ENCODE measurements at places on chromosomes 7 and 10.

DNA sequence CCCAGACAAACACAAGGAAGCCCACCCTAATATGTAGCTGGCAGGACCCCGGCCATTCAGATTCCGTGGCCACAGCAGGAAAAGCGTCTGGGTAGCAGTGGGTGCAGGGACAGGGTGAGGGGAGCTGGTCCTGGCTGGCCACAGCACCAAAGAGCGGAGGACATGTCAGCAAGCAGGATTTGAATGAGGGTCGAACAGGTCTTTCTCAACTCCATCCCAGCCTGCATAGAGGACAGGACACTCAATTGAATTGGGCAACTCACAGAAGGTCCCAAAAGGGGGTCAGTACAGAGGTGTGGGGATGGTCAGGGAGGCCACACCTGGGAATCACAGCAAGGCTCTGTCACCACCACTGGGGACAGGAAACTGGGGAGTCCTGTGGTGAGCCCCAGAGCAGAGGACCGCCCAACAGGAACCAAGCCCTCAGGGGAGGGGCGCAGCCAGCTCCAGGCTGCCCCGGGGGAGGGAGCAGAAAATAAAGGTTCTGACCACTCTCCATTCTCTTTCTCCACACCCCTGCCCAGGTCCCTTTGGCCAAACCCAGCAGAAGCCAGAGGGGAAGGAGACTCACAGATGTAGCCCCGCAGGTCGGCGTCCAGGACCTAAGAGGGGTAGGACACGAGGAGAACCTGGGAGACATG lies 108.7 kb upstream of the PPP2R2D start:
- ATAC-seq, result no peak

GRCh38 chr10:27242473-27242950 lies 1.9 kb upstream of the ACBD5 start:
- no peak for ATAC-seq

- ATAC-seq, result no peak
Measured at GRCh38 chr10:69890065-69890847, 88.5 kb downstream of the COL13A1 start.

GRCh38 chr7:127419196-127419595 lies 26.7 kb upstream of the ZNF800 start:
- no peak for ATAC-seq

DNA sequence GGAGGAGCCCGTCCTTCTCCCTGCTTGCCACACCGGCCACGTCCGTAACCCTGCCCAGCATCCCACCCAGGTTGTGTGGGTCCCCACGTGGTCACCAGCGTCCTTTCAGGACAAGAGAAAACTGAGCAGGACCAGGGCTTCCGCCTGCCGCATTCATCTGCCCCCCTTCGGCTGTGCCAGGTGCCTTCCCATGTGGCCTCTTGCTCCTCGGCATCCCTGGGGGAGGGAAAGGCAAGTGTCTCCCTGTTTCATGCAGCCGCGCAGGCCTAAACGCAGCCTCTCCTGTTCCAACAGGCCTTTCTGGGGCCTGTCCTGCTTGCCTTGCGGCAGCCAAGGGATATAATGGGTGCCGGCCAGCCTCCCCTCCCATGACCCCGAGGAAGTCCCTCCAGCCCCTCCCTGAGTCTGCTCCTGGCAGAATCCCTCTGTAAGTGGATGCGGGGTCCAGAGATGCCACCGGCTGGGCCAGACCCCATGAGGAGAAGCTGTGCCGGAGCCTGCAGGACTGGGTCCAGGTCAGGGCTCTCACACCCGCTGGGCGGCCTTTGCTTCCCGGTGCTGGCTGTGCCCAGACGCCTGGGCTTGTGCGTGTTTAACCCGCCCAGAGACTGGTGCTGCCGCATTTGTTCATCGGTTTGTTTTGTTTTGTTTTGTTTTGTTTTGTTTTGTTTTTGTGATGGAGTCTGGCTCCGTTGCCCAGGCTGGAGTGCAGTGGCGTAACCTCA lies 23.1 kb downstream of the SHH start:
- no peak for ATAC-seq

- no peak for ATAC-seq
Measured at GRCh38 chr7:68246189-68246633, 1249.6 kb downstream of the TYW1 start.

- no peak for ATAC-seq
Measured at GRCh38 chr10:23373156-23373555, 28.6 kb upstream of the C10orf67 start.

GRCh38 chr7:1700536-1701333 lies 30.7 kb downstream of the ELFN1 start:
- no peak for ATAC-seq

DNA sequence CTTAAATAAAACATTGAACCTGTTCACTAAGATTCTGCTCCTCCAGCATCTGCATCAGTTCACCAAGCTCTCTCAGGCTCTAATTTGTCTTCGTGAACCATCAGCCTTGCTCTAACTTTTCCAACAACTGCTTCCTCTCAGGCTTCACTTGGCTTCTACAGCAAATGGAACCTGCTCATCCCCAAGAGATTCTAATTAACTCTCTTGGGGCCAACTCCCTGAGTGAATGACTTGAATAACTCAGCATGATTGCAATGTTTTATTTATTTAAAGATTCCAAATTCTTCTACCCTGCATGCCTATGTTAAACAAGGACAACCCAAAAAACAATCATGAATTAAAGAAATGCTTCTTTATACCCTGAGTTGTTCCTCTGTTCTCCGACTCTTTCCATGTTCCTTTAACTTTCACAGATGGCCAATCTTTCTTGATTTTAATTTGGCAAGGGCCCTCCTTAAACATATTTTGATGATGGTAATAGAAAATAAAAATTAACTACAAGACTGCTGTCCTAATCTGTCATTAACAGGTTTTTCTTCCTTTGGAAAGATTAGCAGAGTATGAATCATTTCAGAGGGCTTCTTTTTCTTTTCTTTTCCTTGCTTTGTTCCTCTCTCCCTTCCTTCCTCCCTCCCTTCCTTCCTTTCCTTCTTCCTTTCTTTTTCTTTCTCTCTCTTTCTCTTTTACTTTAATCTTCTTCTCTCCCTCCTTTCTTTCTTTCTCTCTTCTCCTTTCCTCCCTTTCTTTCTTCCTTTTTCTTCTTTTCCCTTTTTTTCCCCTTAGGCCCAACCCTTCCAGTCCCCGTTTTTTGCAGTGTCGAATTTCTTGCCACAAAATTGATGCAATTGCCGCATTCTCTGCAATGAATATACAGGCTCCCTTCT lies 195.0 kb upstream of the RHOBTB1 start:
- no peak for ATAC-seq

DNA sequence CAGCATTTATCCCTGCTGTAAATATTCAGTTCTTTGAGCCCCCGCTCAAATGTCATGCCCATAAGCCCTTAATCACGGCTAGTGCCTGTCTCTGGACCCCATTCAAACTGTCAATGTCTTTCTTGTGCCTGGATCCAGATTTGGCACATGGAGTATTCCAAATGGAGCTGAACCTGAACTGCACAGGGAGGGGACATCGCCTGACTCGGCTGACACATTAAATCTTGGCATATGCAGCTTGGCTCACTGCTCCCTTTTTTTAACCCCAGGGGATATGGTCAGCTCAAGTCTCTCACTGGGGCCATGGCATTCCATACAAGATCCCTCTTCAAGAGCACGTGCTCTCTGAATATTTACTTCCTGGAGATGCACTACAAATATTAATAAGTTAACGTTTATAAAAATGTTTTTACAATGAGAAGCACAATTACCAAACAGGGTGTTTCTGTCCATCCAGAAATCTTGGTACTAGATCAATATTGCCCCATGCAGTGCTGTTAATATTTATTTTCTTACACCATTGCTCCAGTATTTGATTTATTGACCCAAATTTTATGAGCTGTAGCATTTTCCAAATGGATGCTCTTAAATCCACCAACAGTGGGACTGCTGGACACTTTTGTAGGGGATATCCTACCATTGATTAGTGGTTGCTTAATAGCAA lies 57.4 kb downstream of the FGFR2 start:
- ATAC-seq, result no peak

DNA sequence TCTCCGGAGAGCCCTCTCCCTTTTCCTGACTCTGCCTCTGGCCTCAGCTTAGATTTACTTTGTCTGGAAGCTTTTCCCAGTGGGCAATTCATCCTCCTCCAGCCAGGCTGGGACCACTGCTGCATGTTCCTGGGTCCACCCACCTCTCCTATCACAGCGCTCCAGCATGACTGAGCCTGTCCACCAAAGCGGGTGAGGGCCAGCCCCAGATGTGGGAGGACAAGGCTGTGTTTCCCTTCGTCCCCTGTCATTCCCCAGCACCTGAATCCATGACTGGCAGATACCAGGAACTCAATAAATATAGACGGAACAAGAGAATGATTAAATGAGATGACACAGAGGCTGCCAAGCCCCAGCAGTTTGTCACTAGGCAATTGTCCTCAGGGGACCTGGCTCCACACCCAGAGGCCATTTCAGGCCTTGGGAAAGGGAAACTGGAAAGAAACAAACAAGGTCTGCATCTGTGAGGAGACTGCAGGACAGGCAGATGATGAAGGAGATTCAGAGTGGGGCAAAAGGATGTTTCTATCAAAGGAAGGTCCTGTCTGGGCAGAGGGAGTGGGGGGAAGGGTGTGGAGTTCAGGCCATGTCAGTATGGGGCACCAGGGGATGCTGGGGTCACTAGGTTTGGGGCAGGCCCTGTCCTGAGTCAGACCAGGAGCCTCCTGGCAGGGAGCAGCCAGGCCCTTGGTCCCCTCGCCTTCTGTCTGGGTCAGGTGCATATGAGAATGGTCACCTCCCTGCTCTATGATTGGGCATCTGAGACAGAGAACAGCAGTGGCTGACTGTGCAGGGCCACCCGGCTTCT lies 576.4 kb downstream of the GRID1 start:
- no peak for ATAC-seq

- no peak for ATAC-seq
Measured at GRCh38 chr7:65235586-65235985, 138.1 kb upstream of the ZNF92 start.

DNA sequence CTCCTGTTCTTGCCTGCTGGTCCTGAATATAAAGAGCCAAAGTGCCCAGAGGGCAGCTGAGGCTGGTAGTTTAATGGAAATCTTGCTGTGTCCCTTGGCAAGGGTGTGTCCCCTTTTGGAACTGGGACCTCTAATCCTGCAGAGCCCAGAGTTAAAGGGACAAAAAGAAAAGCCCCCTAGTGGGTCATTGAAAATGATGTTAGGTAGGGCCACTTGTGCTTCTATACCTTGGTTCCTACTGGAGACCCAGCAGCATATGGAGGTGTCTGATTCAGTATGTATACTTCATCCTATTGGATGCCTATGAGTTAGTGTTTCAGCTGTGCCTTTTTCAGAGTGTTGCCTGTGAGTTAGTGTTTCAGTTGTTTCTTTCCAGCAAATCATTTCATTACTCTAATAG lies 30.5 kb downstream of the TFAM start:
- no peak for ATAC-seq

DNA sequence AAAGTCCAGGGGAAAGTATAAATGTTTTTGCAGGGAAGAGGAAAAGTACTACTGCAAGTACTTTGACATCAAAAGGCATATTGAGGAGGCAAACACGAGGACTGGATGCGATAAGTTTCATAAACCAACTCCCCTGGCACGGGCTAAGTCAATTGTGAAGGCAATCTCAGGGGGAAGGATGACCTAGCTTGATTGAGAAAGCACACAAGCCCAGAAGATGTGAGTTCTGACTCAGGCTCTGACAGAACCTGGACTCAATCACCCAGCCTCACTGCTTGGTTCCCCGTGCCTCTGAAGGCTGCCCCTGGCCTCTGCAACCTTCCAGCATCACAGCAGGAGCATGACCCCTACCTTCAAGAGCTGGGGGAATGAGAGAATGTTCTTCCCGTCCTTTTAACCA lies 93.2 kb upstream of the ZNF438 start:
- no peak for ATAC-seq

DNA sequence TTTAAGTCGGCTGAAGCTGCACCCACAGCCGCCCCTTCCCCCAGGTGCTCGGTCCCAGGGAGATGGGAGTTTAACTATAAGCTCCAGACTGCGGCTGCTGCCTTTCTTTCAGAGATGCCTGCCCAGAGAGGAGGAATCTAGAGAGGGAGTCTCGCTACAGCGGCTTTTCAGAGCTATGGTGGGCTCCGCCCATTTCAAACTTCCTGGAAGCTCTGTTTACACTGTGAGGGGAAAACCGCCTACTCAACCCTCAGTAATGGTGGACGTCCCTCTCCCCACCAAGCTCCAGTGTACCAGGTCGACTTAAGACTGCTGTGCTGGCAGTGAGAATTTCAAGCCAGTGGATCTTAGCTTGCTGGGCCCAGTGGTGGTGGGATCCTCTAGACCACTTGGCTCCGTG lies 135.4 kb downstream of the CXCL12 start:
- no peak for ATAC-seq

DNA sequence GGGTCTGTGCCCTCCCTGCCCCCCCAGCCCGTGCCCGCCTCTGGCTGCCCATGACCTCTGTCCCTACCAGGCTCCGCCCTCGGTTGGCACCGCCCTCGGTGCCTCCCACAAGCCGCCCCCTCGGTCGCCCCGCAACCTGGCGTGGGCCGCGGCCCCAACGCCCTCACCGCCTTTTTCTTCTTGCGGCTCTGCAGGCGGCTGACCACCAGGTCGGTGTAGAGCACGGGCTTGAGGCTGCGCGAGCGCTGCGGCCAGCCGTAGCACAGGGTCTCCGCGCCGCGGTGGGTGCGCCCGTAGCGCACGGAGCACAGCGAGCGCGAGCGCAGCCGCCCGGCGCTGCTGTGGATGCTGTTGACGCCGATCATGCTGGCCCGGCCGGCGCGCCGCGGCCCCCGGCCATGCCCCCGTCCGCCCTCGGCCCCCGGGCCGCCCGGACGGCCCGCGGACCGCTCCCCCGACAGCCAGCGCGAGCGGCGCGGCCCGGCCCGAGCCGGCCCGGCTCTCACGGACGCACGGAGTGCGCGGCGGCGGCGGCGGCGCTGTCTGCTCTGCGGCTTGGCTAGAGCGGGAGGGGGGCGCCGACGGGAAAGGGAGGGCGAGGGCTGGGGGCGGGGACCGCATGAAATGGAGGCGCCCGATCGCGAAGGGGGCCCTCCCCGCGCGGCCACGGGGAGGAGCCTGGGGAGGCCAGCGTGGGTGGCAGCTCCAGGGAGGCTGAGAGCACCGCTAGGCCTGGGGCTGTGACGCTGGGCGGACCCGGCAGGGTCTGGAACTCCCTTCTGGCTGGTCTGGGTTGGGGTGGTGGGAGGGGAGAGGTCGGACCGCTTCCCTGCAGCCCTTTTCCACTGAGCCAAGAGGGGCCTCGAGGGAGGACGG lies 9.6 kb downstream of the PSD start:
- ATAC-seq, result peak; percentile 58

DNA sequence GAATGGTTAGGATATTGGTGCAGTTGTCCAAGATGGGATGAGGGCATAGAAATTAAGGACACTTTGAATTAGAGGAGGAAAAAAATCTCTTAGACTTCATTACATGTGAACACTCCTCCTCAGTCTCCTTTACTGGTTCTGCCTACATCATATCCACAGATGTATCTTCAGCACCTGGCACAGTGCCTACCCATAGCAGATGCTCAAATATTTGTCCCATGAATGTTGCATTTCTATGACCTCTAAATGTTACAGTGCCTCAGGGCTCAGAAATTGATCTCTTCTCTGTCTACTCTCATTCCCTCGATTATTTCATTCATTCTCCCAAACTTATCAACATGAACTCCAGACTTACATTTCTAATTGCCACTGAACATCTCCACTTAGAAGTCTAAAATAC lies 17.1 kb downstream of the CNNM1 start:
- no peak for ATAC-seq

GRCh38 chr7:24978843-24979469 lies 1.0 kb downstream of the OSBPL3 start:
- no peak for ATAC-seq
